ENCODE measurements at places on chromosomes 6 and 20. TPM values are rescaled to one million over a fixed set of nuclear protein-coding genes. Genes with fewer than 3 reads are reported as not detected.

FAM83C gene
- polyA plus RNA-seq = not detected

DNMT3B gene
- polyA plus RNA-seq = 5.3 TPM

KIAA1586 gene
- 11.5 TPM for polyA plus RNA-seq

R3HDML gene
- not detected for polyA plus RNA-seq

PRDM13 gene
- not detected for polyA plus RNA-seq

DNA sequence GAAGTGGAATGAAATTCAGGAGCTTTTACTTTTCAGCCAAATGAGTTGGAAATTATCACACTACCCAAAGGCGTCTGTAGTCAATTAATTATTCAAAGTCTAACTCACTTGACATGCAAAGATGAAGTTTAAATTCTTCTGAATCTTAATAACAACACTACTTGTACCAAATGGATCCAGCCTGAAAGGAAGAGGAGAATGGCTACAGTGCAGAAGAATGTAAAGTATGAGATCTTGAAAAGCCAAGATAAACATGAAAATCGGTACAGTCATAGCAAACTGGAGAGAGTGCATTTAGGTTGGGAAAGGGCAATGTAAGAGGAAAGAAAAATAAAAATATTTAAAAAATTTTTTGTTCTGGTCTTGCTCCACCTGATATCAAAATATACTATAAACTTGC lies 195.5 kb downstream of the SIM1 start:
- no peaks in the 10 kb centered on the region for H3K27me3 ChIP-seq
- H3K27ac ChIP-seq = no peak overlapping the region
- no peaks in the 10 kb centered on the region for H3K4me1 ChIP-seq
- no peaks in the 10 kb centered on the region for H3K36me3 ChIP-seq
- no peak for DNase-seq

DNA sequence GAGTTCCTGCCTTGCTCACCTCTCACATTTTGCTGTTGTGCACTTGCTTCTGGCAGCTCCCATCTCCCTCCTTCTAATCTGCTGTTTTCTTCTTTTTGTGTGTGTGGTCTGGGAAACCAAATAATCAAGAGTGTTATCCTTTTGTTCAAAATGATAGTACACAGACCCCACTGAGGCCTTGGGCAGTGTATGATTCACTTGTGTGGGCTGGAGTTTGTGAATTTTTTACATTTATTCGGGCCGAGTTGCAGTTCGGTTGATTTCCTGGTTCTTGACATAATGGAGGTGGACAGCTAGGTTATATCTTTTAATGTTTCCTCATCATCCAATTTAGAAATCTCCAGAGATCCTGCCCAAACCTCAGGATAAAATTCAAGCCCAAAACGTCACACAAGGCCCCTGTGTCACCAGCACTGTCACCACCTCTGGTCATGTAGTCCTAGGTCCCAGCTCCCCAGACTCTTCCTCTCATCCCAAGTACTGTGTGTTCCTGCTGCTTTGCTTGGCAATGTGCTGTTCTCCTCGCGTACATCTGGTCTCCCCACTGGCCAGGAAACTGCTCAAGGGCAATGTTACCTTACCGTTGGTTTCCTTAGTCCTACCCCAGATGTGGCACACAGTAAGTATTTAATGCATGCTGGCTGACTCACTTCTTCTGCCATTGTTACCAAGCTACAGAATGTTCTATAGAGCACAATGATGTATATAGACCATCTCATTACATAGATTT lies 55.7 kb upstream of the PHACTR2 start:
- no peaks in the 10 kb centered on the region for H3K36me3 ChIP-seq
- H3K27ac ChIP-seq = no peak overlapping the region
- DNase-seq = no peak
- H3K4me3 ChIP-seq = no peak overlapping the region
- peaks cover 9% of the 10 kb centered on the region for H3K4me1 ChIP-seq
- H3K27me3 ChIP-seq = no peaks in the 10 kb centered on the region

DNA sequence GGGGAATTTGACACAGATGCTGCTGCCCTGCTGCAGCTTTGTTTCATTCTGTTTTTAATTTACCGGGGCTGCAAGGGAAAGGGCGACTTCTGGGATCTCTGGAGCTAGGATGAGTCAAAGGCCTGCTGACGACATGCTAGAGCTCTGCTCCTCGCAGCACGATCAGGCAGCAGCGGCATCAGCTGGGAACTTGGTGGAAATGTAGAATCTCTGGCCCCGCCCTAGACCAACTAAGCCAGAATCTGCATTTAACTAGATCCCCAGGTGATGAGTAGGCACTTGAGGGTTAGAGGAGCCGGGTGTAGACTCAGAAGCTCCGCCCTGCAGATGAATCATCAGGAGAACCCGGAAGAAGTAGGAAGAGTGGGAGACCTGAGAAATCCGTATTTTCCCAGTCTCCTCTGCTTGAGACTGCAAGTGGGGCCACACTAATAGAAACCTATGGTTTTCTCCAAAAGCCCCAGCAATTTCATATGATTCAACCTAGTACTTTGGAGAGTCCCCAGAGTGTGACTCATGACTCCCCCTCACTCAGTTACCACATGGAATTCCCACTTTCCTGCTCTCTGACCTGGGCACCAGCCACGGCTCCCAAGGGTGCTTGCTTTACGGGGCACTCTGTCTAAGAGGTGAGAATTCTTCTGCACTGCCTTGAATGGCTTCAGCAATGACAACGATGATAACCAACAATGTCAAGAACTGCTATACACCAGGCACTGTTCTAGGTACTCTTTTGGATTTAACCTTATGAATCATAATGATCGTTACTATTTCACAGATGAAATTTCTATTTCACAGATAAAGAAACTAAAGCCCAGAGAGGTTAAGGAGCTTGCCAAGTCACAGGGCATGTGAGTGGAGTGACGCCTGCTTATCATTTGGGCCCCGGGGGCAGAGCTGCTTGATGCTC lies 18.1 kb downstream of the TUBB2B start:
- no peaks in the 10 kb centered on the region for H3K27me3 ChIP-seq
- peaks cover 7% of the 10 kb centered on the region for H3K4me1 ChIP-seq
- DNase-seq = peak; percentile 95
- peak overlapping the region; percentile 80 for H3K27ac ChIP-seq
- no peak overlapping the region for H3K4me3 ChIP-seq

- no peak overlapping the region for H3K27ac ChIP-seq
- H3K4me1 ChIP-seq = no peaks in the 10 kb centered on the region
- no peaks in the 10 kb centered on the region for H3K36me3 ChIP-seq
- no peaks in the 10 kb centered on the region for H3K27me3 ChIP-seq
- no peak for DNase-seq
Observed at GRCh38 chr20:43949741-43950618, 35.3 kb downstream of the TOX2 start.

- H3K4me1 ChIP-seq = no peaks in the 10 kb centered on the region
- no peak overlapping the region for H3K4me3 ChIP-seq
- H3K36me3 ChIP-seq = no peaks in the 10 kb centered on the region
- no peak overlapping the region for H3K27ac ChIP-seq
Observed at GRCh38 chr20:53032478-53032932, 60.3 kb downstream of the TSHZ2 start.

DNA sequence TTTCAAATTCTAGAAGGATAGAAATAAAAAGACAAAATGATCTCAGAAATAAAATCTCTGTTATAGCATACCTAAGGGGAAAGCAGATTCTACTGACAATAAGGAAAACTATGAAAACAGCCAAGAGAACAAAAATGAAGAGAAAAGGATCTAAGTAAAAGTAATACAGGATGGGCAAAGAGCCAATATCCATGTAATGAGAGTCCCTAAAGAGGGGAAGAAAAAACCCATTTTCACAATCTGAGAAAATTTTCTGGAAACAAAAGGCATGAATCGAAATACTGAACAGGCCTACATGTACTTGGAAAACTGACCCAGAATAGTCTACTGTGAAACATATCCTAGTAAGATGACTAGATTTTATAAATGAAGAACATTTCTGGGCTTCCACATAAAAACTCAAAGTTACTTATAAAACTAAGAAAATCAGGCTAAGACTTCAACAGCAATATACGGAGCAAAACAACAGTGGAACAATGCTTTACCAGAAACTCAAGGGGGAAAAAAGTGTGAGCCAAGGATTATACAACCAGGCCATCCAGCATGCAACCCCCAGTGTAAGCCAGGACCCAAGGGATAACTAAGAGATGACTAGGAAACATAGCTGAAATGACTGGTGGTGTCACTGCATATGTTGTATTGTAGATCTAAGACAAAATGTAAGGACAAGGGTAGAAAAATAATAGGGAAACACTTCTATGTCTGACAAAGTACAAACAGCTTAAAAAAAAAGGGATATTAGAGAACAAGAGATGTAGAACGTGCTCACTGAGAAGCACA lies 10.2 kb downstream of the NAPB start:
- no peak overlapping the region for H3K4me3 ChIP-seq
- DNase-seq = no peak
- H3K27me3 ChIP-seq = no peaks in the 10 kb centered on the region
- no peak overlapping the region for H3K27ac ChIP-seq
- H3K36me3 ChIP-seq = no peaks in the 10 kb centered on the region

GRCh38 chr20:62352402-62353288 lies 14.5 kb downstream of the LAMA5 start:
- no peak overlapping the region for H3K4me3 ChIP-seq
- peak overlapping the region; percentile 20 for H3K27ac ChIP-seq
- DNase-seq = no peak
- H3K27me3 ChIP-seq = no peaks in the 10 kb centered on the region
- H3K4me1 ChIP-seq = peaks cover 55% of the 10 kb centered on the region
